Fibroblast of skin of scalp (primary cell): ENCODE measurements at places on chromosomes 4 and X.

DNA sequence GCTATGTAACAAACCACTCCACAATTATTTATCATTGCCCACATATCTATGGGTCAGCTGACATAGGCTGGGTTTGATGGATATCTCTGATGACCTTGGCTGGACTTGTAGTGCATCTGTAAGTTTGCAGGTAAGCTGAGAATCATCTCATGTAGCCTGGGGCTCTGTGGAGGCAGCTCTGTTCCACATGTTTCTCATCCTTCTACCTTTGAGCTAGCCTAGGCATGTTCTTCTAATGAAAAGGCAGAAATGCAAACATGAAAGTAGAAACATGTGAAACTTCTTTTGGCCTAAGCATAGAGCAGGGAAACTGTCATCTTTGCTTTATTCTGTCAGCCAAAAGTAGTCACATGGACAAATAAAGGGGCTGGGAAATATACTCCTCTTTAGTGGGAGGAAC is 18.2 kb downstream of the MRPL1 start:
- DNase-seq, result no peak

- DNase-seq, result no peak
These were observed 93.1 kb upstream of the ESX1 start for GRCh38 chrX:104347860-104348259.

DNA sequence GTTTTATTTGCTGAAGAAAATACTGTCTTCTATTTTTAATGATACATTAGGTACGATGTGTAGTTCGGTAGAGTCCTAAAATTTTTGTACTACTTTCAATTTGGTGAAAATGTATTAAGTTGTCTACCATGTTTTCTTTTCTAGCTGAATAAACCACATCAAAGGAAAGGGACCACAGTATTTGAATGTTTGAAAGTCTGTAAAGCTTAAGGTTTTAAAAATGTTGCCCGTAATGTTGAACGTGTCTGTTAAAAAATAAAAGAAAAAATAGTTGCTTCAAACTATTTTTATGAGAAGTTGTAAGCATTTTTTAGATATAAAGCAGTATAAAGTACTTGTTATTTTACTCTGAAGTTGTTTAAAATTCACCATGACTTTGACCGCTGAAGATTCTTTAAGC is 3.2 kb downstream of the CDKN2AIP start:
- no peak for DNase-seq

DNA sequence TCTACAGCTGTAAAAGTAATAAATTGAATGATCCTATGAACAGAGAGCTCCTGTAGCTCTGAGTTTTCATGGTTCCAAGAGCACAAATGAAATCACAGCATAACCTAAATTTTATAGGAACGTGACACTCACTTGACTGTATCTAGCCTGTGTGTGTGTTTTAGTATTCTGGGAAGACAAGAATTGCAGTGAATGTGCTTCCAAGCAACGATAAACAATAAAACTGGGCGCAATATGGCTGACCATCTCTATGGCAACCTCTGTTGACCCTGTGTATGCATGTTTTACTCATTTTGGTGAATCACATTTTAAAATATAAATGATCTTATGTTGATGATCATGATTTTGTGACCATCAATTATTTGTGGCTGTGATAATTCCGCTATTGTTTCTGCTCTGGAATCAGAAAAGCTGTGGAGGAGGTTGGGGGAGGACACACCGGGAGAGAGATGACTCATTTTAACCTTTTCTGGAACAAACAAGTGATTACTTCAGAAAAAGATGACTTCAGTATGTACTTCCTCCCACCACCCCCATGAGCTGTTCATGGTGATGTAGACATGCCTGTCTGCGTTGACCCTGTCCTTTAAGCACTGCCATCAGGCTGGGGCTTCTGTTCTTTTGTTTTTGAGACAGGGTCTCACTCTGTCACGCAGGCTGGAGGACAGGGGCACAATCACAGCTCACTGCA is 31.8 kb downstream of the USP11 start:
- no peak for DNase-seq

DNA sequence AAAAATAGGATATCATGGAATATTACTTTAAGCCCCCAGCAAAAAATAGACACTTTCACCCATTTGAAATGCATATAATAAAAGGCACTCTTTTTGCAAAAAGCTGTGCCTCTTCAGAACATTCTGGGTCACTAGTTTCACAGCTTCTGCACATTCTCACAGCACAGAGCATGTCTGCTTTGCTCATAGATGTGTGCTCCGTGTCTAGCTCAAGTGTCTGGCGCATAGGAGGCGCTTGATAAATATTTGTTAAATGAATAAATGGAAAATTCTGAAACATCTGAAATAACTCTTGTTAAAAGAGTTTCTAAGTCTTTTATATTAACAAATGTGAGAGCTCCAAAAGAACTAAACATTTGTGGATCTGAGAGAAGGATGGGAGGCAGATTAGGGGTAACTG is 275.2 kb downstream of the PTTG2 start:
- no peak for DNase-seq

DNA sequence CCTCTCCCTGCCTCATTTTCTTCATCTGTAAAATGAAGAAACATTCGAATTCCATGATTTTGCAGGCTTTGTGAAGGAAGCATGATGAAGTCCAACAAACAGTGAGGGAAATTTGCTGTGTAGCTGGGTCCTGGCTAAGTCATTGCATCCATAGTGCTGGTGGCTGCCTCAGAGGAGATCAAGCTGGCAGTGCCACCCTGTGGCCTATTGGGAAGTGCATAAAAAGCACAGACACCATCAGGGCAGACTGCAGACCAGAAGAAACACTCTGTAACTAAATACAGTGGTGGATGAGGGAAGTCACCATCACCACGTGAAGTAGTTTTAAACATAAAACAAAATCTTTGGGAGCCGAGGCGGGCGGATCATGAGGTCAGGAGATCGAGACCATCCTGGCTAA is 40.7 kb upstream of the DDX3X start:
- no peak for DNase-seq

DNA sequence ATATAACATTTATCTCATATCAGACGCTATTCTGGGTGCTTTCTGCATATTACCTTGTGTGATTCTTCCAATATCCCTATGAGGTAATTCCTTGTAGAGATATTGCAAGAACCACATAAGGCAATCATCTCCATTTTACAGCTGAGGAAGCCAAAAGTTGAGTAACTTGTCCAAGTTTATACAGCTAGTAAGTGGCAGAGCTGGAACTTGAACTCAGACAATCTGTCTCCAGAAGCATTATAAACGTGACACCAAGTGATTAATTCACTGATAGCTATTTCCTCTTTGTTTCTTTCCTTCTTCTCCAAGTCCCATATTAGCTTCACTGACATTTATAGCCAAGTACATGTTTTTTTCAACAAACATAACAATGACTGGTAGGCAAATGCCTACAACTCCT is 7.3 kb downstream of the EMCN start:
- no peak for DNase-seq

DNA sequence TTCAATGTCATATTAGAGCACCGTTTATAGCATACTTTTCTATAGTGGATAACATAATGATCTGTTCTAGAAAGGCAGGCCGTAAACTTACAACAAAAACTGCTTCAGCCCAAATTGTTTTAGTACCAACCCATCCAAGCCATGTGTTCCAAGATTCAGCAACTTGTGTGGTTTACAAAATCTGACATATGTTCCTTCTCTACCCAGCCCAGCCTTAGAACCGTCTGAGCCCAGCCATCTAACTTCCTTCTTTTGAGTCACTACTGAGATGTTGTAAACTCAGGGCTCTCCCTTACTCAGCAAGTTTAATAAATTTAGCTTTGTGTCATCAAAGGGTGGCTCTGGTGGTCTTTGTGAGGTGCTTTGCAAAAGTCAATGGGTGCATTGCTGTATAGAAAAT is 32.4 kb upstream of the REPS2 start:
- no peak for DNase-seq

DNA sequence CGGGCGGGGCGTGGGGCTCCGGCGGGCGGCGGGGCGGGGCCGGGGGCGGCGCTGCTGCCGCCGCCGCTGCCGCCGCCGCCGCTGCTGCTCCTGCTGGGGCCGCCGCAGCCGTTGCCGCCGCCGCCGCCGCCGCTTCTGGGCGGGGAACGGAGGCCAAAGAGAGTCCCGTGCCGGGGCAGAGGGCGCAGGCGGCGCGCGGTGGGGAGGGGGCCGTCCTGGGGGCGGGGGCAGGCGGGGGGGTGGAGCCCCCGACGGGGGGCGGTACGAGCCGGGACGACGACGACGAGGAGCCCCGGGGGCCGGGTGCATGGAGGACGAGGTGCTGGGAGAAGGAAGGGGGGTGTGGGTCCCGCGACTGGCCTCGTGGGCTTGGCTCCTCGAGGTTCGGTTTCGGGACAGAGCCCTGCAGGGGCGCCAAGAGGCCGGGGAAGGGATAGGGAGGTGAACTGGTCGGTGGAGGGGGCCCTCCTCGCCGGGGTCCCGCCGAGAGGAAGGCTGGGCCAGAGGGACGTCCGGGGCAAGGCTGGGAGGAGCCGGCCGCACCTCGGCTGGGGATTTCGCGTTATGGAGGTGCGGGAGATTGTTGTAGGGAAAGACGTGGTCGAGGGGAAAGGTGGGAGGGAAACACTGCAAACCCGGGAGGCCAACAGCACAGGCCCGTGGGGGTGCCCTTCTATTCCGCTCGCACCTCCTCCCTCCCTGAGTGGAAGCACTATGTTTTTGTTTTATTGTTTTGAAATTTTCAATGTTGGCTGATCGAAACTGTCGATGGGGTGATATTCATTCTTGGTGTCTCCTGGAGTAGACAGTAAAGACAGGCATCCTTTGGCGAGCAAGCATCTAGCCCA is 1.9 kb downstream of the BCORL1 start:
- no peak for DNase-seq

- no peak for DNase-seq
These were observed 312.9 kb downstream of the NAF1 start for GRCh38 chr4:162853788-162854187.

- DNase-seq, result no peak
These were observed 86.0 kb downstream of the PAK3 start for GRCh38 chrX:111181951-111182350.

DNA sequence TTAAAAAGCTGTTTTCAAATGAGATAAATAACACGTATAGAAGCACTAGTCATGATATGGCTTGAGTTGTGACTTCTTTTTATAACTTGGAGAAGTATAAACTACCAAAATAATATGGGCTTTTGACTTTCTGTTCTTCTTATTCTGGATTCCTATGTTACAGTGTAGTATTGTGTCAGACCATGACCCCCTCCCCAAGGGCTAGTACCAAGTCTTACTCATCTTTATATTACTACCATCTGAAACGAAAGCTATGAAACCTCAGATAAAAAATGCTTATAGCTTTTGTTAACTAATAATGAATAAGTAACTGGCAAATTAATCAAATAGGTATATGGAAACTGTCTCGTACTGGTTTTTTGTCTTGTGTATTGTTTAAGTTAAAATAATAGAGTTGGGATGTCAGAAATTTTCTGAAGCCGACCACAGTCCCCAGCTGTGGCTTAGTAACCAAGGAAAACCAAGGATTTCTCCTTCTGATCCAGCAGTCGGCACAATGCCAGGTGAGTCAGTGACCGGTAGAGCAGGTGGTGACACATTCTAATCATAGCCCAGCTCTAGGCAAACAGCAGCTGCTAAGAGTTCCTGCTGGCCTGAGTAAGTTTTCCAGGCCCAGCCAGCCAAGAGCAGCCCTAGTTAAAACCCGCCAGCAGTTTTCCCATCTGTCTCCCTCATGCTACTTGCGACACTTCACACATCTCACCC is 163.3 kb upstream of the PRDX4 start:
- peak; percentile 82 for DNase-seq

DNA sequence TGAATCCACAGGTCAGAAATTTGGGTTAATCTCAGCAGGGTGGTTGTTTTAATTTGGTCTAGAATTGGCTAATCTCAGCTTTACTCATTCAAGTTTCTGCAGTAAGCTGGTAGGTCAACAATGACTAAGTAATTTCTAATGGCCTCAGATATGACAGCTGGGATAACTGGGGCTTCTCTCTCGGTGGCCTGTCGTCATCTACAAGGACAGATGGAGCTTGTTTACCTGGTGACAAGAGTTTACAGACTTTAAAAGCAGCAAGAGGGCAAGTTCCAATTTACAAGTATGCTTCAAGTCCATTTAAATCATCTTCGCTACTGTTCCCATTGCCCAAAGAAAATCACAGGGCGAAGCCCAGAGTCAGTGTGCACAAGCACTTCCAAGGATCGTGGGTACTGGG is 453.9 kb downstream of the PDHA2 start:
- DNase-seq, result no peak

DNA sequence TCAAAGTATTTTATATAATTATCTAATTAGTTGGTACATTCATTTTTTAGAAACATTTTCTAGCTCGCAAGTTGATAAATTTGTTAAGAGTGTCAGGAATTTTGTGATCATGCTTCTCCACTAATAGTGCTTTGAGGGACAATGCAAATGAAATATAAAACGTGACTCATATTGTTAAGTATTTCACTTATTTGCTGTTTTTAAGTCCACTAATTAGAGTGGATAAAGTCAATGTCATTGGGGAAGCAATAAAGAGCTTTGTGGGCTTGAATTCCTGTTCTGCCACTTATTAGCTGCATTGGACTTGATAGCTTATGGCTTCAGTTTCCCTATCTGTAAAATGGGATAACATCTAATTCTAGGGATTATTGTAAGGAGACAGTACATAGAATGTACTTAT is 26.5 kb upstream of the ANAPC4 start:
- DNase-seq, result peak; percentile 26

DNA sequence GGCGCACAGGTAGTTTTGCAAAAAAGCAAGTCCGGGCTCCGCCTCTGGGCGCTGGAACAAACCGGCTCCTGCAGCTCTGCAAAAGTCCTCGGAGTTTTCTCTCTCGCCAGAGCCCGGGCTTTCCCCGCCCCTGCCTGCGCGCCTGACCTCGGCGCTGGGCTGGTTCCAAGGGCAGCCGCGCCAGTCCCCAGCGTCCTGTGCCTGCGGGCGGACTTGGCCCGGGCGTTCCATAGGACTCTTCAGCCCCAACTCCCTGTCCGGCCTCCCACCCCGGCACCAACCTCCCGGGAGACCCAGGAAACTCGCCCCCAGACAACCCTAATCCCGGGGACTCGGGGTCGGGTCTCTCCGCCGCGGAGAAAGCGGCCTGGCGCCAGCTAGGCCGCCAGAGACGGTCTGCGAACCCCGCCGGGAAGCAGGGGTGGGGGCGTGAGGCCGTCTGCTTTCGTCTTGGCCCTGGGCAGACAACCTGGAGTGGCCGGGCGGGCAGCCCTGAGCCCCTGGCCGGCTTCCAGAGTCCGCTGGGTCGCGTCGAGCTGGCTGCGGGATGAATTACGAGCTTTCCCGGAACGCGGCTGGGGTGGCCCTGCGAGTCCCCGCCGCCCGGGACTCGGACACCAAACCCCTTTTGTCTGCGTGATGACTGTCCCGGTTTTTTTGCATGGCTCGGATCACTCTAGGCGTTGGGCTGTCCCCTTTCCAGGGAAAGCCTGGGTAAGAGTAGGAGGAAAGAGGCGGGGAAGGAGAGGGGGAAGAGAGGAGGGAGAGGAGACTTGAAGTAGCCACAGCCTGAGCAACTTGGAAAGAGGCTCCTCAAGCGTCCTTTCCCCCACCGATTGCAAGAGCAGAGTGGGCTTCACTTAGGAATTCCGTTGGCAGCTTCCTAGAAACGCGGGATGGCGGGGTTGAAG is 916 bp downstream of the MXRA5 start:
- DNase-seq, result peak; percentile 56

GRCh38 chrX:155949098-155949497 is 48.4 kb upstream of the IL9R start:
- no peak for DNase-seq
